CD4-positive, alpha-beta T cell treated with Interleukin-12 subunit alpha and Interleukin-12 subunit beta, for 1 hour (primary cell): ENCODE measurements at places on chromosomes 12 and 14.

DNA sequence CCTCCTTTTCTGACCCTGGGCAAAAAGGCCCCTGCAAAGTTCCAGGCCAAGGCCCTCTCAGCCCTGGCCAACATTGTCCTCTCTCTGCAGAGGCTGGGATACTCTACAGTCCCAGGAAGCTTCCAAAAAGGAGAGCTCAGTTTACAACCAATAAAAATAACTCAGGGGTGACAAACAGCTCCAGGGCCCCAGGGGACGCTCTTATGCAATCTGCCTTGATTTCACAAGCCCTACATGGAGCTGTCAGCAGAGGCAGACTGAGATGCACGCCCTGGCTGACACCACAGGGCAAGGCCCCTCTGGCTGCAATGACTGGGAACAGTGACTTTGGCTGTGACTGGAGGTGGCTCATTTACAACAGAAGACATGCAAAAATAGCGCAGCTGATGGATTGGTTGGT, 129.0 kb upstream of the MED13L start:
- peak; percentile 6 for DNase-seq

DNA sequence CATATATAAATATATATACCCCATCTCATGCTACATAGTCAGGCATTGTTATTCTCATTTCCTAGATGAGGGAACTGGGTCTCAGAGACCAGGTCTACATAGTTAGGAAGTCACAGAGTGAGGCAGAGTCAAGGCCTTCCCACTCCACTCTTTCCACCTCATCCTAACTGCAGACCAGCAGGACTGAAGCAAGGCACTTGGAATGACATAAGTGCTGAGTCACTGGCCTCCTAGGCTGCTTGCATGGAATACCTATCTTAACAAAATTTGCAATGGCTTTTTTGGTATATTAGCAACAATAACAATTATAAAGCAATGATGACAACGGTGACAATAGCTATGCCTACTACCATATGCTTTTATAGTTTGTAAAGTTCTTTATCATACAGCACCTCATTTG, 5.4 kb upstream of the ANO4 start:
- no peak for DNase-seq

DNA sequence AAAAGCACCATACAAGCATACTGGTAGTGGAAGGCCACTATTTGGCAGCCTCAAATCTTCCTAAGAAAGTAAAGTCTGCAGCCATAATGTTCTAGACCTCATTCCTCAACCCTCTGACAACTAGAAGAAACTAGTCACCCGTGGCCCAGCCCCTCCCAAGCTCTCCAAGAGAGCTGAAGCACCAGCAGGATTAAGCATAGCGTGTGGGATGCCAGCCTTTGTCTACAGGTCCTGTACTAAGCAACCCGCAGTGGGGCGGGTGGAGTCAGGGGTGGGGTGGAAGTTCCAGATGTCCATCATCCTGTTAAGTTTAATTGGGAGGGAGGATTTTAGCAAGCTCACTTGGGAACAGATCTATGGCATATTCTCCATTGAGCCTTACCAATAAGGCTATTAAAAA, 14.2 kb downstream of the SLC11A2 start:
- DNase-seq, result no peak

DNA sequence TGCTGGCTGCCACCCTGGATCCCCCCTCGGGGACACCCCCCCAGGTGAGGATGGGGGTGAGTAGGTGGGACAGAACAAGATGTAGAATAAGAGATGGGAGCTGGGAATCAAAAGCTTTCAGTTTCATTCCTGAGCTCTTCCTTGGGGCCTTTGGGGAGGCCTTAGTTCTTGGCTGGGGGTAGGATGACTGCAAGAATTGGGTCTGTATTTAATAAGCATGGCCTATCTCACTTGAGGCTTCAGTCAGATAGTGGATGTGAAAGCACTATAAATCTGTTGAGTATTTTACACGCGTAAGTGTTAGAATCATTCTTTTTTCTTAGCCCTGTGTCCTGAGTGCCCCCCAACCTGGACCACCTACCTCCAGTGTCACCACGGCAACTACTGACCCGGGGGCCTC, 4.6 kb downstream of the MBD6 start:
- no peak for DNase-seq

GRCh38 chr12:29706311-29706710, 77.4 kb downstream of the TMTC1 start:
- no peak for DNase-seq

DNA sequence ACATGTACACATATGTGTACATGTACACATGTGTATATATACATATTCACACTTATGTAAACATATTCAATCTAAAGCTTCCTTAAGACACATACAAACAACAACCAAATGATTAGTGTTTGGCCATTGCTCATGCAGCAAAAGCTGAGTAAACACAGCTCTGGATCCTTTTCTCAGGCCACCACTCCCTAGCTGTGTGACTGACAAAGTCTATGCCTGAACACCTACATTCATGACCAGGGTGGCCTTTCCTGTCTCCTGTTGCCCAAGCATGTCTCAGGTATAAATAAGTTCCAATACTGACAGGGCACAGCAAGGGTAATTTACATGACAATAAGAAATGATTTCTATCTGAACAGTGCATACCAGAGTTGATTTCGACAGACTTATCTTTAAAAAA, 1.4 kb upstream of the PTPRO start:
- no peak for DNase-seq

- DNase-seq, result no peak
Measured at GRCh38 chr12:101806265-101806664, 24.5 kb downstream of the GNPTAB start.
